Glutamatergic neuron (in vitro differentiated cells): ENCODE measurements at places on chromosomes 16 and 17. TPM values are rescaled to one million over a fixed set of nuclear protein-coding genes. Genes with fewer than 3 reads are reported as not detected.

DNA sequence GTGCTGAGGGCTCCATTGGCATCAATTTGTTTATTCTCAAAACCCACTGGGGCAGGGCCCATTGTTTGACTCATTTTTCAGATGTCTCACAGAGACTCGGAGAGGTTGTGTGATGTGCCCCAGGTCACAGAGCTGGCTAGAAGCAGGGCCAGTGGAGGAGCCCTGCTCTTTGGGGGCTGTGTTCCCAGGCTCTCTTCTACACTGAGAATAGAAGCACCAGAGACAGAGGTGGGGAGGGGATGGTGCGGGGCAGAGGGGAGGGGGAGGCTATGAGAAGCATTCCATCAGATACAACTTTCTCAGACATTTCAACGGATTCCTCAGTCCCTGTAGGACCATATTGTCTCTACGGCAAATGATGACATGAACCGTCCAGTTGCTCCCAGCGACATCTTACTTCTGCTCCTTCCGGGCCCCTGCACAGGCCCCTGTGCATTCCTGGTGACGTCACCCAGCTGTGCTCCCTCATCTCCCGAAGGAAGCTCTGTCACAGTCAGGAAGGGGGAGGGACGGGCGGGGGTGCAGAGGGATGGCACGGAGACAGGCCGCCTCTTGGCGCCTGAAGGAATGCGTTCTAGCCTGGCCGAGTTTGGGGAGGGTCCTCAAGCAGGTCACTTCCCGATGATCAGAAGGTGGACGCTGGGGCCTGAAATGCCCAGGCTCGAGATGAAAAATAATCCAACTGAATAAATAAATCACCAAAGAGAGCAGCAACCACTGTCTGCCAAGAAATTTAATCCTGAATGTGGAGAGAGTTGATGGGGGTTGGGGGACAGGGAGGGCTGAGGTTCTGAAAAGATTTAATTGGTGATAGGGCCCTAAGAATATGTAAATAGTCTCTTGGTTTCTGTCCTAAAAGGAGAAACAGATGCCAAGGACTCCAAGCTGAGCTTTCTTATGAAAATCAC is 114.1 kb downstream of the NOG start:
- DNase-seq, result no peak
- no peaks in the 10 kb centered on the region for H3K36me3 ChIP-seq
- peaks cover 3% of the 10 kb centered on the region for H3K27me3 ChIP-seq
- H3K4me3 ChIP-seq, result no peak overlapping the region
- H3K27ac ChIP-seq, result no peak overlapping the region

- H3K36me3 ChIP-seq, result no peaks in the 10 kb centered on the region
- DNase-seq, result no peak
- H3K27ac ChIP-seq, result peak overlapping the region; percentile 24
- H3K4me3 ChIP-seq, result no peak overlapping the region
Measured at GRCh38 chr17:1005361-1005946, 8.5 kb downstream of the TIMM22 start.

DNA sequence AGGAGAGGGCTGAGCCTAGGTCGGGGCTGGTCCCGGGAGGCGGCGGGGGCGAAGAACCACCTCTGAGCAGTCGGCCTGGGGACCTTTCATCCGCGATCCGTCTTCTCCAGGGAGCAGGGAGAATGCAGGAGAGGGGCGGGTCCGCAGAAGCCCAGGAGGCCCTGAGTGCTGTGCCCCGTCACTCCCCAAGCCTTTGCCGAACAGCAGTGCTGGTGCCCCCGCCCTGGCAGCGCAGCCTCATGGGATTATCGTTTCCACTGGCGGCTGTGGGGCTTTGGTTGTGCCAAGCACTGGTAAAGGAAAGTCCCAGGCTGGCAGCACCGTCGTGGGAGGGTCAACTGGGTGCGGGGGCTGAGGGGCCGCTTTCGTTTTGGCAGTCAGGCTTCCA is 631 bp downstream of the TBL3 start:
- H3K4me3 ChIP-seq, result peak overlapping the region; percentile 97
- peaks cover 8% of the 10 kb centered on the region for H3K27me3 ChIP-seq
- H3K36me3 ChIP-seq, result no peaks in the 10 kb centered on the region

DNA sequence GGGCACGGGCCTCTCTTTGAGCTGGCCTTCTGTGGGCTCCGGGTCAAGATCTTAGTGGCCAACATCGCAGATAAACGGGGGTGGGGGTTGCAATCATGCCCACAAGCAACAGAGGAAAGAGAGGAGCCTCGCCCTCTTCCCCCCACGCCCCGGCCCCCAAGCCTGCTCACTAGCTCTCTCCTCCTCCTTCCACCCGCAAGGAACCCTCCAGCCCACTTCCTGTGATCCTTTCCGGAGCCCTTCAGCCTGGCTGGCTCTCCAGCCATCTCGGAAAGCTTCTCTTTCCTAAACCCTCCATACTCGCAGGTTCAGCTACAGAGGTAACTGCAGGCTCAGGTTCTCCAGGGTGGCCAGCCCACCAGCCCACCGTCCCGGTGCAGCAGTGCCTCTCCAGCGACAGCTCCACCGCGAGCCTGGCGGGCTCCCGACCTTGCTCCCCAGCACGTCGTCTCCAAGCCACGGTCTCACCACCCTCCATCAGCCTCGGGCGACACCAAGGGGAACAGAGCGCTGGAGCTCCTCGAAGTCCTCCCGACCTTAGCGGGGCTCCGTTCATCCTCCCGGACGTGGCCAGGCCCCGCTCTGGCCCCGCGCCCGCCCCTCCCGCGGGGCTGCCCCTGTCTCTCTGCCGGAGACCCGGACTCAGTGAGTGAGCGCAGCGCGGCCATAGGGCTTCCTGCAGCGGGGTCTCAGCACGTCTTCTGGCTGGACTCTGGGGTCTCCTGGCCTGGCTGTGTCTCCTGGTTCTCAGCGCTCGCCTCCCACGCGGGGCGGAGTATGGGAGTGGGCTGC is 12.9 kb upstream of the ODF4 start:
- peaks cover 2% of the 10 kb centered on the region for H3K4me1 ChIP-seq
- peak; percentile 57 for DNase-seq
- no peak overlapping the region for H3K27ac ChIP-seq
- H3K4me3 ChIP-seq, result peak overlapping the region; percentile 73
- peaks cover 3% of the 10 kb centered on the region for H3K36me3 ChIP-seq

Gene GPR179
- total RNA-seq, result 0.07 TPM
